ENCODE measurements at places on chromosomes 13 and 19.

- DNase-seq = peak; percentile 62
These were observed 480.2 kb upstream of the MIR17HG start for GRCh38 chr13:90867336-90867683.

DNA sequence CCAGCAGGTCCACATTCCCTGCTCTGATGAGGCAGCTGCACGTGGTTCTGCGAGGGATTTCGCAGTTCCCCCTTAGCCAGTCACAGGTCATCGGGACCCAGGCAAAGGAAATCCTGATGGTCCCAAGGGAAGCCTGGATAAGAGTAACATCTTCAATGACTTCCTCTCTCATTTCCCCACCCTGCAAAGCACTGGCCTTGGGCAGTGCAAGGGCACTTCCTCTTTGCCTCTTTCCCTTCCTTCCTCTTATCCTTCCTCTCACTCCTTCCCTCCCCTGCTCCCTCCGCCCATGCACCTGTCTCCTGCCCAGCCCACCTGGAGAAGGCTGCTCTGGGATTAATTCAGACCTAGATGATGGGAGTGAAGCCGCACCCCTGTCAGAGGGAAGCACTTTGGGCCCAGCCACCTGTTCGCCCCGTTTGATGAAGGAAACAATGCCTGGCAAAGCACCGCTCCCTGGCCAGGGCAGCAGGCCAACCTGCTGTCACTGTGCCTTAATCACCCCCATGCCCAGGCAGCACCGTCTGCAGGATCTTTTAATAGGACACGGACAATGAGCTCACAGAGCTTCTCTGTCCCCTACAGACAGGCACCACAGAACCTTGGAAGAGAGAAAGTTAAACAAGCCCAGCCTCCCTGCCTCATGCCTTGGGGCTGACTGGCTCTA, 113.5 kb upstream of the PABPC3 start:
- no peak for DNase-seq

GRCh38 chr19:30630289-30631032, 258.3 kb downstream of the ZNF536 start:
- DNase-seq = no peak

DNA sequence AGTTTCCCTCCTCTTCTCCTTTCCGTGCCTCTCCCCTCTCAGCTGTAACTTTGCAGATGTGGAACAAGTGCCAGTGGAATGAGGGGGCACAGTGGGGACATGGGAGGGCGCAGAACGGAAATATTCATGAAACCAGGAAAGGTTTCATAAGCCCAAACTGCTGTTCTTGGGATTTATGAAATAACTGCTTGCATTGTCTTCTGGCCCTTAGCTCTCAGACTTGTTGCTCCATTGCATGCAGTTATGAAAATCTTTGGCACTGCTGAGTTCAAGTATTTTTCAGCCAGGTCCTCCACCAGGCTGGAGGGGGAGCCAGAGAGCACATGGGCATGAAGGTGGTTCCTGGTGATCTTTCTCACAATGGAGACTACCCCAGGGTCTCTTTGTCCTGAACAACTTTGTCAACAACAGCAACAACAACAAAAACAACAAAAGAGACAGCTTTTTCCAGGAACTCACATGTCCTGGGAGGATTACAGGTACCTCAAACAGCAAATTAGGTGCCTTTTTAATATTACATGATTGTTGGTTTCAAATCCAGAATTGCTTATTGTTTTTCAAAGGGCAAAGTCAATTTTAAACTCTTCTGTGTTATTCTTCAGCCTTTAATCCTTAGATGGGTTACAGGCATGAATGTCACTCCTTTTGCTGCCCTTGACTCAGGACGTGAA, 1.5 kb downstream of the RGCC start:
- peak; percentile 84 for DNase-seq
